T-helper 2 cell (primary cell): ENCODE measurements at places on chromosomes 6 and 20.
A peak's percentile ranks its signal among the peaks of the same experiment; 100 is the strongest.

DNA sequence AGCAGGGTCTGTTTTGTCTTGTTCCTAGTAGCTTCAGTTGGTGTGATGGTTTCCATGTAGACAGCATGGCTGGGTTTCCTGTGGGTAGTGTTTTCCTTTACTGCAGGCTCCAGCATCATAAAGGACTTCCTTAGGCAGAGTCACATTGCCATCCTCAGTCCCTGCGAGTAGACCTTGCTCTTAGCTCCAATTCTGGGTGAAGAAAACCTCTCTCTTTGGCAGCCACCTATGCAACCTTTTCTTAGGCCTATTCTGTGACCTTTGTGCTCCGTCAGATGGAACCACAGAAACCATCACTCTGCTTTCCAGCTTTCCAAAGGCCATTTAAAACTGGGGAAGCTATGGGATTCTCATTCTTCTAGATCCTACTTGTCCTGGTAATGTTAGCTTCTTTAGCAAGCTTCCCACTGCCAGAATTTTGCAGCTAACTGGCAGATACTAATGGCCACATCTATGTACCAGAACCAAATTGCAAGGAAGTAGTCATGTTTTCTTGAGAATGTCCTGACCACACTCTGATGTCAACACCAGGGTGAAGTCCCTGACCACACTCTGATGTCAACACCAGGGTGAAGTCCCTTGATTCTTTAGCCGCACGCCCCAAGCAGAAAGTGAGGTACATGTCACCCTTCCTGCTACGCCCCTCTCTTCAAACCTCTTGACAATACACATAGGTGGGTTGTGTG, 646.6 kb upstream of the HS3ST5 start:
- peak; percentile 6 for DNase-seq

DNA sequence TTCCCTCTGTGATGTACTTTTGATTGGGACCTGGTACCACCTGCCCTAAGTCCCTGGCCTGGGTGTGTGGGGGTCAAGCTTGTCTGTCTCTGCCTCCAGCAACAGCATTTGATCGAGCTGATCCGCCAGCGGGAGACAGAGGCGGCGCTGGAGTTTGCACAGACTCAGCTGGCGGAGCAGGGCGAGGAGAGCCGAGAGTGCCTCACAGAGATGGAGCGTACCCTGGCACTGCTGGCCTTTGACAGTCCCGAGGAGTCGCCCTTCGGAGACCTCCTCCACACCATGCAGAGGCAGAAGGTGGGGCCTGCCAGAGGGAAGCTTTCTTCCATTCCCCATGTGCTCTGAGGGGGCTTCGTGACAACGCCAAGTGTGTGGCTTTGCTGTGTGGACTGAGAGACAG, 5.4 kb downstream of the GID8 start:
- no peak for DNase-seq

DNA sequence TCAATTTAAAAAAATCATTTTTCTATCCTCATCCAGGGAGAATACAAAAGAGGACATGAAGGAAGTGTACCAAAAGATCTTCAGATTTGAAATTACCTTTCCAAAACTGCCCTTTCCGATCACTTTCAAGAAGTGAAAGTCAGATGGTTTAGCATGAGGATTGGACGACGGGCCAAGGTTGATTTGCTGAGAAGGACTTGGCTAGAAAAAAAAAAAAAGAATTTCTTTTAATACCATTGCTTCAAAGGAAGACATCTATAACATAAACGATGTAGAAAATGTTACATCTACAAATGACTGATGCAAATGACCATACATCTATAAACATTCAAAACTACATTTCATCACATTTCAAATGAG, 120.9 kb upstream of the SLC2A12 start:
- no peak for DNase-seq

DNA sequence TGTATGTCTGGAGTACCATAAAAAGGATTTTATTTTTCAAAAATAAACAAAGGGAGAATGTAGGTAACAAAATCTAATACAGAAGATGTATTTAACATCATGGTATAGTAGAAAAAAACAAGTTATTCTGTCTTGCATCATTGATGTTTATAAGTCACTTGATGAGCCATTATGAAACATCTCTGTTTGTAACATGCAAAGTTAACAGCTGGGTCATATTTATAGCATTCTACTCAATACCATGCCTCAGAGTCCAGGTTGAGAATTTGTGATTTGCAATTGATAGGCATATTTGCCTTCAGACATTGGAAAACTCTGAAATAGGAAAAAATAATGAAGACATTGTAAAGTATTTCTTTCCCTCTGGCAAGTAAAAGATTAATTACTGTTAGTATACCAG, 52.3 kb upstream of the IL20RA start:
- DNase-seq: no peak

DNA sequence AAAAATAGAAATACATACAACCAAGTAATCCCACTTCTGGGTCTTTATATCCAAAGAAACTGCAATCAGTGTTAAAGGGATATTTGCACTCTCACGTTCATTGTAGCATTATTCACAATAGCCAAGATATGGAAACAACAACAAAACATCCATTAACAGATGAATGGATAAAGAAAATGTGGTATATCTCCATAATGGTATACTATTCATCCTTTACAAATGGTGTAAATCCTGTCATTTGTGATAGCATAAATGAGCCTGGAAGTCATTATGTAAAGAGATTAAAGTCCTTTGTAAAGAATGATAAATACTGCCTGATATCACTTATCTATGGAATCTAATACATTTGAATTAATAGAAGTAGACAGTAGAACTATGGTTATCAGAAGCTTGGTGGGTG, 327.7 kb downstream of the UTRN start:
- DNase-seq: no peak

GRCh38 chr20:45293041-45294002, 13.3 kb upstream of the RBPJL start:
- DNase-seq: peak; percentile 75

DNA sequence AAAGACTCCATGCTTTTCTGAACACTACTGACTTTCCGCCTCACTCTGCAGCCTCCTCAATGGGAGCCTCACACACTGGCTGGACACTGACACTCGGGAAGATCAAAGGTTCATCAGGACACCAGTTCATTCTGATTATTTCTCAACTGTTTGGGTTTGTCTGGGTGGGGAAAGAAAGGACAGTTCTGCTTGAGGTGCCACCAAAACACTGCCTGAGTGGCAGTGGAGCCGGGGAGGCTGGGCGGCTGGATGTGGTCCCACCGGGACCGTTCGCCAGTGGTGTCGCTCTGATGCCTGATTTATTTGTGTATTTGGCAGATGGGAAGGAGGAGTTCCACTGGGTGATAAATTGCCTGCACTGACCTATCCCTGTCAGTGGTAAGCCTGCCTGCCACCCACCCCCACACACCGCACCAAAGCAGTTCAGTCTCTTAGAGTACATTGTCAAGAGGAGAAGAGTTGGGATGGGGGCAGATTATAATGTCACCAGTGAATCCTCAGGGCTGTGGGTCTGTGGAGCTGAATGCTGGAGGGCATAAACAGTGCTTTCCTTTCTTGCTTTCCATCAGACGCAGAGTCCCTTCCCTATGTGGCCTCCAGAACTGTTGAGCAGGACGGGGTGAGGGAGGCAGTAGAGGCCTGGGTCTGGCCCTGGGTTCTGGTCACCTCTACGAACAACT, 49.8 kb downstream of the EDN1 start:
- no peak for DNase-seq

DNA sequence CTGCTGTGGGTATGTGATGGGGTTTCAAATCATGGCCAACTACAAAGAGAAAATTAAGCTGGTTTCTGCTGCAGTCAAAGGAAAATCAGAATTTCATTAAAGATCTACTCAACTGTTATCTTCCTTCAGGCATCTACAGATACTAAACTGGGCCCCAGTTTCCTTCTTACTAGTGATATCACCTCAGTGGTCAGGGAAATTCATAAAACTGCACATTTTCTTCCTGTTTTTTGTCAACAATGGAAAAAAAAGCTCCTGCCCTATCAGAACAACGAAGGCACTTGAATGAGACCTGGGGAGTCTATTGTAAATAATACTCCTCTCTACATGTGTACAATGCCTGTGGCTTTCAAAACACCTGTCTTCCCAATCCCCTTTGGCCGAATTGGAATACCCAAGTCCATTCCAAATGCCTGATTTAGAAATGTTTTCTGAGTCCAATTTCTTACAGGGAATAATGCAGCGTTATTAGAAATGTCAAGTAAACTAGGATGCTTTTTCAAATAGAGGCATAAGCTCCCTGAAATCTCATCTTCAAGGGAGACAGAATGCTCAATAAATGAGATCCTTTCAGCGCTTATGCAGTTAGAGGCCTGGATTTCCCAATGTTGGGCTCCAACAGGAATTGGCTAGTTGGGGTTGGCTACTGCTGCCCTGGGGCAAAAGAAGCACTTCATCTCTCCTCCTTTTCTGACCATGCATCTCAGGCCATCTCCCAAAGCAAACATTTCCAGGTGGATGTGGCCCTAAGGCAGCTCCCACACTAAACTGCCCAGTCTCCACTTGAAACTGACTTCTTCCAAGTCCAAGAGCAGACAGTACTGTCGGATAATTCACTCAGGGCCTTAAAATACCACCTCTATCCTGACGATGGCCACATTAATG, 143.3 kb downstream of the NFATC2 start:
- DNase-seq: no peak

- DNase-seq: no peak
Observed at GRCh38 chr6:42140032-42140431, 2.4 kb downstream of the C6orf132 start.

GRCh38 chr20:41293269-41294037, 24.1 kb downstream of the ZHX3 start:
- no peak for DNase-seq
